Kidney epithelial cell (primary cell): ENCODE measurements at places on chromosomes 6 and 20.

DNA sequence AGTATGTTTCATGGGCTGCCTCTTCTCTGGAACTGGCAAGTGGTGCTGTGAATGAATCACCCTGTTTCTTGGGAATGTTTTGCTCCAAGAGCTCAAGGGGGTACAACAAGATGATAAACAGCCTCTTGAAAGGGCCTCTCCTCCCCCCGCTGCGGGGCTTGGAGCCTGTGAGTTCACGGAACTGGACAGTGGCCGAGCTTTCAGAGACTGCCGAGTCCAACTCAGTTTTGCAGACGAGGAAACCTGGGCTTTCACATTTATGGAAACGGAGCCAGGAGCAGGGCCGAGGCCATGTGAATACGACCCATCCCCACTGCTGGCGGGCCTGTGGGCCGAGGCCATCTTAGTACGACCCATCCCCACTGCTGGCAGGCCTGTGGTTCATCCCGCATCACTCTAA, 18.2 kb upstream of the SRC start:
- no peak for DNase-seq

DNA sequence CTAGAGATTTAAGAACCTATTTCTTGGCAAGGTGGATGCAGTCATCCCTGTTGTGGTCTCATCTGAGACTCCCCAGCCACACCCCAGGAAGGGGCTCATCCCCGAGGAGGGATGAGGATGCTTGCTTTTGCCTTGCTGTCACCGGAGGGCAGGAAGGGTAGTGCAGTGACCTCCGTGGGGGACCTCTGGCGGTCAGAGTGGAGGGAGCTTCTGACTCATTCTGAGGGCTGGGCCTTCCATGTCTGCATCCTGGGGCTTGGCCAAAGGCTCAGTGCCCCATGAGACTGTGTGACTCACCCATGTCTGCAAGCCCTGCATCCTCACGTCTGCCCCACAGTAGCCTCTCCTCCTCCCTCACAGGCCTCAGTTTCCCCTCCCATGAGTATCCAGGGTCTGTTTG, 38.7 kb downstream of the UQCC2 start:
- DNase-seq, result peak; percentile 94

- DNase-seq, result no peak
Measured at GRCh38 chr6:34527751-34528670, 28.1 kb downstream of the SPDEF start.

- no peak for DNase-seq
Measured at GRCh38 chr20:20034486-20034885, 17.3 kb downstream of the NAA20 start.
